NK-92 treated with Interleukin-12 subunit alpha and Interleukin-12 subunit beta, amount 100 ng/mL, for 24 hours (cell line): ENCODE measurements at places on chromosomes 7 and 10.

DNA sequence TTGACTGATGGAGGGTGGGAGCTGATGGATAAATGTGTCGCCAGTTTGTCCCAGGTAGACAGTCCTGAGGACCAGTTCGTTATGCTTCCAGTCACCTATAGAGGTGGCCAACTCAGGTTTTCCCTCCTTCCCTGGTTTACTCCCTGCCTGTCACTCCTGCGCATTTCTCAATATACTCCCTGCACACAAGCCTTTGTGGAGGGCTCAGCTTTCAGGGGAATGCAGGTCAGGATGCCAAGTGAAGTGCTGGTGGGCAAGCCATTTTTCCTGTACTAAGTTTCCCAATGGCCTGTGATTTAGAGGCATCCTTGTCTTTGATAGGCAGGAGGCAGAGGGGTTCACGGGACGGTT is 473.5 kb upstream of the ZMIZ1 start:
- DNase-seq: no peak

DNA sequence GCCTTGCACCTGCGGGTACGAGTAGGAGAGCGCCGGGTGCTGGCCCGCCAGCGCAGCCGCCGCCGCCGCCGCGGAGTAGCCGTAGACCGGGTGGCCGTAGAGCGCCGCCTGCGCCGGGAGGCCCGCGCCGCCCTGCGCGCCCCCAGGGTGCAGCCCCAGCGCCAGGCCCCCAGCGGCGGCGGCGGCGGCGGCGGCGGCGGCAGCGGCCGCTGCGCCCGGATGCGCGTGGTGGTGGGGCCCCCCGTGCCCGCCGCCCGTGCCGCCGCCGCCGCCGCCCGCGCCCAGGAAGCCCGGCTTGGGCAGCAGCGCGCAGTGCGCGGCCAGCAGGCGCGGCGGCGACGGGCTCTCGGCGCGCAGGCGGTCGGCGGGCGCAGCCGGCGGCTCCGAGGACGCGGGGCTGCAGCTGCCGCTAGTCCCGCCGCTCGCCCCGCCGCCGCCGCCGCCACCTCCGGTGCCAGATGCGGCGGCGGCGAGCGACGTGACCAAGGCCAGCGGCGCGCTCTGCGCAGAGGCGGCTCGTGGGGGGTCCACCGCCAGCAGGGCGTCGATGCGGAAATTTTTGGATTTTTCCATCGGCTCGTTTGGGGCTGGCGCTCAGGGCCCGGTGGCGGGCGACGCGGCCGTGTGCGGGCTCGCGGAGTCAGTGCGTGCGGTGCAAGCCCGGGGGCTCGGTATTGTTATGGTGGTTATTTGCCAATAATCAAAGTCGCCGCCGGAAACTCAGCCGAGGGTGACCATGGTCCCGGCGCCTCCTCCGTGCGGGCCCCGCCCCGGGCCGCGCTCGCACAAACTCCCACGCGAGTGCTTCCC is 480 bp downstream of the MNX1 start:
- DNase-seq: no peak

DNA sequence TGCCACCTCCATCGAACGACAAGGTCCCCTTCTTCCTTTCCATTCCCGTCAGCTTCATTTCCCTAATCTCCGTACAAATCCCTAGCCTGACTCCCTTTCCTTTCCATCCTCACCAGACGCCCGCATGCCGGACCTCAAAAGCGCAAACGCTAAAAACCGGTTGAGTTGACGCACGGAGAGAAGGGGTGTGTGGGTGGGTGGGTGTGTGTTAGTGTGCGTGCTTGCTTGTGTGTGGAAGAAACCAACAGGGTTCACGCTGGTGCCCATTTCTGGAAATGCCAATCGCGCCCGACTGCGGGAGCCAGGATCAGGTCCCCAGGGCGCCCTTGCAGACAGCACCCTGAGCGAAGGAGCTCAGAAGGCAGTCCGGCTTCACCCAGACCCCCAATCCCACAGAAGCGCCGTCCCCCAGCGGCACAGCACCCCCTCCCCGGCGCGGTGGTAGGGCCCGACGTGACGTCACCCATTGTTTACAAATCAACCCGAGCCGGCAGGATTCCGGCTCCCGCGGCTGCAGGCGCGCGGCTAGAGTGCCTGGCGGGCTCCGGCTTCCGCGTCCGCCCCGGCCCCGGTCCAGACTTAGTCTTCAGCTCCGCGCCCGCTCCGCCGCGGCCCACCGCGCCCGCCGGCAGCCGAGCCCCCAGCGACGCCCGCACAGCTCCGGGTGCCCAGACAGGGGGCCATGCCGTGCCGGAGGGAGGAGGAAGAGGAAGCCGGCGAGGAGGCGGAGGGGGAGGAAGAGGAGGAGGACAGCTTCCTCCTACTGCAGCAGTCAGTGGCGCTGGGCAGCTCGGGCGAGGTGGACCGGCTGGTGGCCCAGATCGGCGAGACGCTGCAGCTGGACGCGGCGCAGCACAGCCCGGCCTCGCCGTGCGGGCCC is at the start of gene FRAT1:
TSS of gene FRAT1 (plus strand) at position 500 of the 880 bp plus-strand sequence. CDS start at position 683, 183 bp downstream.
- peak; percentile 73 for DNase-seq

DNA sequence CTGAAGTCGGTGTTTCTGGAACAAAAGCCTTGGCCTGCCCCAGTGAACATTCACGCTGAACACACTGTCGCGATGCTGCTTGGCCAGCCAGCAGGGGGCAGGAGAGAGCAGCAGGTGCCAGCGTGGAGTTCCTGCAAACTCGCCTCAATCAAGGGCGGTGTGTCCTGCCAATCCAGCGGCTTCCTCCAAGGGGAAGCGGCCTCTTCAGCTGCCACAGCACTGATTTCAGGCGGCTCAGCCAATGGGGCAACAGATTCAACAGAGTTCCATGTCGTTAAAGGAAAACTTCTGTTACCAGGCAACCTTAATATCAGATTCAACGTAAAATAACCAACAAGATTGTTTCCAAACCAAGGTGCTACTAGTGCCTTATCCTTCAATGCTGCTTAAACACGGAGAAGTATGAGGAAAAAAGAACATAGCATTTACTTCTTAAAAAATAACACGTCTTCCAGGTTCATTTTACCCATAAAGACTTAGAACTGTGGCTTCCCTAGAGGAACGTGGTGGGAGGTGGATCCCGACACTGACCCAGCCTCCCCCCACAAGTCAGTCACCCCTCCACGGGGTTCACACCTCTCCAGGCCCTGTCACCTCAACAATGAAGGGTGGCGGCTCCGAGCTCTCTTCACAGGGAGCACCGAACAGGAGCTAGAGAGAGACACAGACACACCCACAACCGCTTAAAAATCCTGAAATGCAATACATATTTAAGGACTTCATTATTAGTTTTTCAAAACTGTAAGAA is 178.2 kb downstream of the DIP2C start:
- DNase-seq: peak; percentile 32

GRCh38 chr10:132592790-132593383 is 55.3 kb downstream of the INPP5A start:
- no peak for DNase-seq

GRCh38 chr7:96861-97260 is 95.5 kb upstream of the FAM20C start:
- DNase-seq: no peak

DNA sequence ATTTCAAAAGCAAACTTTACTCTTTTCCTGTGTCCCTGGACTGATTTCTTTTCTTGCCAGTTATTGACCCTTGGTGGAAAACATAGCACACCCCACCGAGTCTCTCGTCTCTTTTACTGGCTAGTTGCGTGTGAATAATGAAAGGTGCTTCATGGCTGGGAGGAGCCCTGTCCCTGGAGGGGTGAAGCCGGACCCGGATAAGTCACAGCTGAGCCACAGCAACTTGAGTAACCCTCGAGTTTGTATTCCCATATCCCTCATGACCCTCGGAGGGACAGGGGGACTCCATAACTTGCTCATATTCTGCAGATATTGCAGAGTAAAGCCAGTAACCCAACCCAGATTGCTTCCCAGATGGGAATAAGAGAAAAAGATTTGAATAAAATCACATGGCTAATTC is 147.5 kb upstream of the FRMD4A start:
- DNase-seq: no peak

- no peak for DNase-seq
These were observed 121.6 kb downstream of the PRKAG2 start for GRCh38 chr7:151755131-151755801.

DNA sequence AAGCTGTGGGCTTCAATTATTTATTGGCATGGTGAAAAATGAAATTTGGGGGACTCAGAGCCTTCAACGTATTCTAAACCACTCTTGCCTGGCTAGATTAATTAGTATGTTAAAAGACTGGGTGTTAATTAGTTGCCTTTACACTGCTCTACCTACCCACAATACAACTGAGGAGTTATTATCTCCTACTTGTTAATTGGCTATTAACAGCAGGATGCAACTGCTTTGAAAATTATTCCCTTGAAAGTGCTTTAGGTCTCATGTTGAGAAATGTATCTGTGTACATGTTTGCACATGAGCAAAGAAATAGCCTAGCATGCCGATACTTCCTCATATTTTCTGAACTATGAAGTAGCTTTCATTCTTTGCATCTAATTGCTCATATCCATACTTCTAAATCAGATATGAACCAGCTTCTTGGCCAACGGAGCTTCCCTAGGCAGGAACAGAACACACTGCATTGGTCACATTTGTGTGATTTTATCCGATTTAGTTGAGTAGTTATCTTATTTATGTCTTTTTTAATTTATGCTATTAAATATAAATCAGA is 155.8 kb downstream of the GPAM start:
- DNase-seq: no peak

GRCh38 chr10:111319866-111320265 is 243.0 kb downstream of the ADRA2A start:
- no peak for DNase-seq

DNA sequence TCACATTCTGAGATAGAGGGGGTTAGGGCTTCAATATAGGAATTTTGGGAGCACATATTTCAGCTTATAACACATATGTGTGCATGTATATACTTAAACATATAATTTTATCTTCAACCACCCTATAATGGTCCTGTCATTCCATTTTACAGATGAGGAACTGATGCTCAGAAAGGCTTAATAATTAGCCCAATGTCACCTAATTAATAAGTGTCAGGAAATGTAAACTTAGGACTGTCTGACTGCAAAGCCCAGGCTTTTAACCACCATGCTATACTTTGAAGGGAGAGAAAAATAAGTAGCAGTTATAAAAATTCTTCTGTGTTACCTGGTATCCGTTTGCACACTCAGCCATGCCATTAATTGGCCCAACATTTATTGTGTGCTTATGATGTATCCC is 172.6 kb downstream of the SKIDA1 start:
- DNase-seq: no peak

DNA sequence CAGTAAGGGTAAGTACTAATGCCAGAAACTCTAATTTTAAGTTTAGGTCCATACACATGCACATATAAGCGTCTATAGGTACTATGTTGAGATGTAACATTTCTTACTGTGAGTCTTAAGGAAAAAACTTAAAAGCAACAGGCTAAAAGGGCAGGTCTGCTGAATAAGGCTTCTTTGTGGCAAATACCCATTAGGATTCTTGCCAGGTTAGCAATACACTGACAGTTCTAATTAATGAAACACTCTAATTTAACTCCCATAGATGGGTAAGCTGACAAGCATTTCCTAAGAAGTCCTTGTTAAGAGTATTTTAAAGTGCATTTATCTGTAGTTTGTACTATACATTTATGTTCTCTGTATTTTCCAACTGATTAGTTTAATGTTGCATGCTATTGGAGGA is 14.0 kb downstream of the SCRN1 start:
- DNase-seq: no peak

DNA sequence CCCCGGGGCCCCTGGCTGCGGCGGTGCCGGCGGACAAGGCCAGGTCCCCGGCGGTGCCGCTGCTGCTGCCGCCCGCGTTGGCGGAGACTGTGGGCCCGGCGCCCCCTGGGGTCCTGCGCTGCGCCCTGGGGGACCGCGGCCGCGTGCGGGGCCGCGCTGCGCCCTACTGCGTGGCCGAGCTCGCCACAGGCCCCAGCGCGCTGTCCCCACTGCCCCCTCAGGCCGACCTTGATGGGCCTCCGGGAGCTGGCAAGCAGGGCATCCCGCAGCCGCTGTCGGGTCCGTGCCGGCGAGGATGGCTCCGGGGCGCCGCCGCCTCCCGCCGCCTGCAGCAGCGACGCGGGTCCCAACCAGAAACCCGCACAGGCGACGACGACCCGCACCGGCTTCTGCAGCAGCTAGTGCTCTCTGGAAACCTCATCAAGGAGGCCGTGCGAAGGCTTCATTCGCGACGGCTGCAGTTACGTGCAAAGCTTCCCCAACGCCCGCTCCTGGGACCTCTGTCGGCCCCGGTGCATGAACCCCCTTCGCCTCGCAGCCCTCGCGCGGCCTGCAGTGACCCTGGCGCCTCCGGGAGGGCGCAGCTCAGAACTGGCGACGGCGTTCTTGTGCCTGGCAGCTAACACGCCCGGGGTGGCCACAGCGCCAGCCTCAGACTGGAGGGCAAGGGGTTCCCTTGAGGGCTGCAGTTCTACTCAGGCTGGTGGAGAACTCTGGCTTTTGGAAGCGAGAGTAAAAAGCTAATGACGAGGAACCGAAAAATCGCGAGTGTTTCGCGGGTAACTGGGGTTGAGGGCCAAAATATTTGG is 804 bp downstream of the FRAT1 start:
- no peak for DNase-seq

DNA sequence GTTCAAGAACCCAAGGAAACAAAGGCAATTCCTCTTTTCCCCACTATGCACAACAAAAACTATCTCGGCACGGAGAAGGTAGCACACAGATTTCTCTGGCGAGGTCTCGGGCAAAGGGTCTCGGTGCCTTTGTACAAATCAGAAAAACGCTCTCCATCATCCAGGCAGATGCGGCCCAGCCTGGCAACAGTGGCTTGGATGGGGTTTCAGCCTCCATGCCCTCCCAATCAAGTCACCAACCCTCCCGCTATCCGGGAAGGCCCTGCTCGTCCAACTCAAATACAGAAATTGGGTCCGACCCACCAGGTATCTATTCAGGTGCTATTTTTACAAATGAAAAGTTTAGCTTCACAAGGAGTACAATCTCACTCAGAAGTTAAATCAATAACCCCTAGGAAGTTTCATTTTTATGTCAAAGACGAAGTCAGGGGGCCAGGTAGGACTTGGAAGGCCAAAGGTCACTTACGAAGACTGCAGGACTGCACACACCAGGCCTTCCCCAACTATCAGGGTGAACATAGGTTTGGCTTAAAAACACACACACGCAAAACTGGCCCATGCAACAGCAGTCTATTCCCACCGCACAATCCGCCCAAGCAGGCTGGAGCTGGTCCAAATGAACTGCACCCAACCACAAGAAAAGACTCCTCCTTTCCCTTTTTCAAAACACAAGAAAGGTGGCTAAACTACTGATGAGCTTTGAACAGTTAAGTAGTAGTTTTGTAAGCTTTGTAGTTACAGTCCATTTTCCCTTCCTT is 43.0 kb downstream of the GNA12 start:
- DNase-seq: no peak

- DNase-seq: no peak
These were observed 180.7 kb downstream of the CPEB3 start for GRCh38 chr10:92110039-92110794.
